ENCODE measurements at places on chromosomes 3 and 15.

DNA sequence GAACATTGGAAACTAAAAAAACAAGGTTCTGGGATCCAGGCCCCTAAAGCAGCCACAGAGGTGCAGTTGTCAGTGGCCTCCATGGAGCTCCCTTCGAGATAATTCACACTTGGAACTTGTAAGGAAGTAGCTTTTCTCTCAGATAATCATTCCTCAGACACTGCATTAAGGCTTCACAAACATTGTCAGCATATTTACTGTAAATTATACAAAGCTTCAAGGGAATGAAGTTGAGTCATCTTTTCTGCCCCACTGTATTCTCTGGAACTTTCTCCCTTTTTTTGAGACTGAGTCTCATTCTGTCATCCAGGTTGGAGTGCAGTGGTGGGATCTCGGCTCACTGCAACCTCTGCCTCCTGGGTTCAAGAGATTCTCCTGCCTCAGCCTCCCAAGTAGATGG is 7.1 kb downstream of the BLOC1S6 start:
- DNase-seq = no peak

DNA sequence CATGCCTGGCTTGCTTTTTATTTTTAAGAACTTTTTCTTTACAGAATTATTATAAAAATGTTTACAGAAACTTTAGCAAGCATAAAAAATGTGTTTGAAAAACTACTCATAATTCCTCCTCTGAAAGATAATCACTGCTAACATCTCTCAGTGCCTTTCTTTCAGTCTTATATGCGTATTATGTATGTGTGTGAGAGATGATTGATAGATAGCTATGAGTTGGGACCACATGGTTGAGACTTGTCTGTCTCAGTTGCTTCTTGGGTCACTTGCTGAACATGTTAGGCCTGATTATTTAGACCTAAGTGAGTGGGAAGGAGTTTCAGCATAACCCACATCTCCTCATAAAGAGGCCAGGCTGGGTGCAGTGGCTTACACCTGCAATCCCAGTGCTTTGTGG is 11.1 kb downstream of the MAP6D1 start:
- DNase-seq = no peak

DNA sequence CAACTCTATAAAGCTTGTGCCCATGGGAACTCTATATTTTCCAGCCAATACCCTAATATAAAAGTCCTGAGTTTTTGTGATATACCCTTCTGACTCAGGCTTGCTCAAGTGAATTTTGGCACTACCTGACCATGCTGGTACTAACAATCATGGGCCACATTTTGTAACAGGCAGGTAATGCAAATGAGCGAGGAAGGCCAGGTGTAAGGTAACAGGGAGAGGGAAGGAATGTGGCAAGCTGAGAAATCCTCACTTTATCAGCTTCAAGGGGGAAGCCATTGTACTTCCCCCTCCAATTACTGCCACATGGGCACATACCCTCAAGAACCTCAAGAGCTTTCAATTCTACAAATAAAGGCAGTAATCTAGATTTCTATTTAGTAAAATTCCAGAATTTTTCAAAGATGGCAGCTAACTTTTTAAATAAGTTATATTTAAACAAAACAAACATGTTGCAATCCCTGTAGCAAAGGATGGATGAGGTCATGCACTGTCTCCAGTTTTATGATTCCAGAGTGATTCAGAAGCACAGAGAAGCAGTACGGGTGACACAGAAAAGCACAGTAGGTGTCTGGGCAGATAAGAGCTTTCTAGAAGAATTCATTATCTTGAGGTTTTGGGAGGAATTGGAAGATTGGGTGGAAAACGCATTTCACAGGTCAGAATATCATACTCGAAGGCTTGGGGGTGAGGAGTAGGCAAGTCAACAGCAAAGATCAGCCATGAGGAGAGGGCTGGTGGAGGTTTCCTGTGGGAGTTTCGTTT is 87.6 kb downstream of the FOXP1 start:
- DNase-seq = no peak

DNA sequence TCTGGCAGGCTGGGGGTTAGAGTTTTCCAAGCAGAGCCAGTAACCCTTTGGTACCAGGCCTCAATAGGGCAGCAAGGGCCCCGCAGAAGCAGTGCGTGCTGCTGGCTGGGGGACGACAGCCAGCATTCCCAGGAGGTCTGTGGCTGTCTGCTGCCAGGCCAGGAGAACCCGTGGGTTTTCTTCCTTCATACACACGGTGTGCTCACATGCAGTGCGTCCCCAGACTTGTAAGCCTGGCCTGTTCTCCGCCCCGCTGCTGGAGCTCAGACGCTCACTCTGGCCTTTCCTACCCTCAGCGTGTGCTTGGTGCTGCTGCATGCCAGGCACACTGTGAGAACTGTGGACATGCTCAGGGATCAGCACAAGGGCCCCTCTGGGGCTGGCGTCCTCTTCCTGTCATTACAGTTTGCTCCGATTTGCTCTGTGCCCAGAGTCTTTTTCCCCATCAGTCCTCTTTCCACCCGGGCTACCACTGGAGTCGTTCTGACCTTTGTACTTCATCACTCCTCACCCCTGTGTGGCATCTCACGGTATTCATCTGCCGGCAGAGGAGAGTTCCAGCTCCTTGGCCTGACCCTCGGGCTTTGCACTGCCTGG is 149.5 kb downstream of the DNAJB8 start:
- no peak for DNase-seq

GRCh38 chr3:172002512-172003078 is 36.8 kb upstream of the FNDC3B start:
- DNase-seq = no peak

DNA sequence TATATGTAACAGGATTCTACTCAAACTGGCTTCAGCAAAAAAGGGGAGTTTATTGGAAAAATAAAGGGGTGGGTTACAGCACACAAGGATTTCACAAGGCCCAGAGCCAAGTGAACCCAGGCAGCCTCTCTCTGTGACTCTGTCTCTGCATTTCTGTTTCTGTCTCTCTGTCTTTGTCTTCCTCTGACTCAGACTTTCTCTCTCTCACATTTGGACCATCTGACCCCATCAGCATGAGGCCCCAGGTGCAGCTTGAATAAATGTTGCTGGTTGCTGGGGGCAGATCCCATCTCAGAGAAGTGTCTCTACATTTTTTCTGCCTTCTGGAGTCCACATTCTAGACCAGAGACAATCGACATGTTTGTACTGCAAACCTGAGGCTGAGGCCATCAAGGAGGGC is 45.0 kb downstream of the RPLP1 start:
- DNase-seq = no peak
